Stimulated activated CD8-positive, alpha-beta memory T cell treated with anti-CD3 and anti-CD28 coated beads, Interleukin-4, amount 100 ng/mL, for 4 hours (primary cell): ENCODE measurements at places on chromosomes 12 and 14.

DNA sequence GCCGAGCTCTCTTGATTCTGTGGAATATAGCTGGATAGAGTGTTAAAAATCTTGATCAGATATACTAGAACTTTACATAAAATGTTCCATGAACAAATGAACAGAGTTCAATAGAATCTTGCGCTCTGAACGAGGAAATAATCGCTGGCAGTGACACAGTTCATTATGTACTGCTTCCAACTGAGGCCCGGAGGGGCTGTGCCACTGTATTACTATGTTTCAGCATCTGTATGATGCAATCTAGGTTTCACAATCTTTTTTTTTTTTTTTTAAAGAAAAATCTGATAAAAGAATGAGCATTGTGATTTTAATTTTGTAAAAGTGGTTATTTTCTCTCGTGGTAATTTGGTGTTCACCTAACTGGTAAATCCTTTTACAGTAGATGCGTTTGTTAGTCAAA lies 77.2 kb downstream of the FERMT2 start:
- no peak for DNase-seq

- no peak for DNase-seq
Measured at GRCh38 chr12:30976206-30976605, 49.7 kb downstream of the TSPAN11 start.

DNA sequence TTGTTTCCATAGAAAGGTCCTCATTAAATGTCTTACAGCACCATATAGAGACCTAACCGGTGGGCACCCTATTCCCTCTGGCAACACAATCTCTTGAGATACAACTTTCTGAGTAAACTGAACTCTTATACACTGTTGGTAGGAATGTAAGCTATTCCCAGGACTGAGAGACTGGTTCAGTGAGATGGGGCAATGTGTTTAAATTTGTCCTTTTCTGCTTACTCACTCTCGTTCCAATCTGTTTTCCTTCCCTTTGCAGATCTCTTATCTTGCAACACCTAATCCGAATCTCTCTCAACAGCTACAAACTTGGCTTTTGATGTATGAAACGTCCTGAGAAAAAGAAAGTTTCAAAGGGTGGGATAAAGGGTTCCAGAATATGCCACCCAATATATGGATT lies 26.1 kb upstream of the ETV6 start:
- no peak for DNase-seq

GRCh38 chr12:121729021-121729420 lies 16.5 kb downstream of the TMEM120B start:
- no peak for DNase-seq

- no peak for DNase-seq
Measured at GRCh38 chr14:101908795-101909194, 55.6 kb upstream of the DYNC1H1 start.

DNA sequence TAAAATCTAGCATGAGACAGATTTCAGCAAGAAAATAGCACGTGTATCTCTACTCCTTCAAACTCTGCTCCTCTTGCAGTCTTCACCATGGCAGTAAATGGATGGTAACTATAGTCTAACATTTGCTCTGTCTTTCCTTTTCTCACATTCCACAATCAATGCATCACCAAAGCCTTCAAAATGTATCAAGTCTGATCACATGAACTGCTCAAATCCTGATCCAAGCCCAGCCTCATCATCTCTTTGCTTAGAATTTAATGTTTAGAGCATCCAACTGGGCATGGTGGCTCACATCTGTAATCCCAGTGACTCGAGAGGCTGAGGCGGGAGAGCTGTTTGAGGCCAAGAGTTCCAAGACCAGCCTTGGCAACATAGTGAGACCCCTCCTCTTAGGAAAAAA lies 45.9 kb downstream of the CDK17 start:
- DNase-seq: no peak

DNA sequence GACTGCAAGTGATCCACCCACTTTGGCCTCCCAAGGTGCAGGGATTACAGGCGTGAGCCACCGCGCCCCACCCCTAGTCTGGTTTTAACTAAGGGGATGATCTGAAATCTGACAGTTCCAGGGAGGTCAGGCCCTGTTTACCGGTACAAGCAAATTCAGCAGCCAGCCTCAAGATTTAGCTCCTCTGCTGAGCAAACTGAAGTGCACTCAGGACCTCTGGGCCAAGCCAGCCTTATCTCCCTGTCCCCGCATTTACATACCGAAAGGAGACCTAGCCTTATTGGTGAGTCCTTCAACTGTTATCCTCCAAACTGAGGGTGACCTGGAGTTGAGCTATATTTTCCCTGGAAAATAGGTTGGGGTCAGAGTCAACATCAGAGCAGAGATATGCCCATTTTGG lies 835 bp upstream of the ABHD4 start:
- DNase-seq: no peak

GRCh38 chr14:72169521-72169920 lies 237.3 kb downstream of the RGS6 start:
- no peak for DNase-seq
